Fibroblast of mammary gland (primary cell): ENCODE measurements at places on chromosomes 1 and 21.

DNA sequence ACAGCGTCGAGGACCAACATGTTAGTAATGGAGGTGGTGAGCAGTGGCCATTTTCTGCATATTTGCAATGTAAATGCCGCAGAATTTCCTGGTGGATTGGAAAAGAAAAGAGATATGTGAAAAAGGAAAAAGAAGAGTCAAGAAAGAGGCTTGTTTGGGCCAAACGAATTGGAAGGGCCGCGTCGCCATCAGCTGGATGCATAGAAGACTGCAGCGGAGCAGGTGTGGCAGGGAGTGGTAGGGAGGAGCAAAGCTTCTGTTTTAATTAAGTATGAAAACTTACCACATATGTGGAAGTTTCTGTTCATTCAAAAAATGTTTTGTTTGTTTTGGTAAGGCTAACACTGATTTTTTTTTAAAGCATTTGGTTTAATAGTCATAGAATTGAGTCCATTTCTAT is 690.7 kb downstream of the NCAM2 start:
- DNase-seq: peak; percentile 50

DNA sequence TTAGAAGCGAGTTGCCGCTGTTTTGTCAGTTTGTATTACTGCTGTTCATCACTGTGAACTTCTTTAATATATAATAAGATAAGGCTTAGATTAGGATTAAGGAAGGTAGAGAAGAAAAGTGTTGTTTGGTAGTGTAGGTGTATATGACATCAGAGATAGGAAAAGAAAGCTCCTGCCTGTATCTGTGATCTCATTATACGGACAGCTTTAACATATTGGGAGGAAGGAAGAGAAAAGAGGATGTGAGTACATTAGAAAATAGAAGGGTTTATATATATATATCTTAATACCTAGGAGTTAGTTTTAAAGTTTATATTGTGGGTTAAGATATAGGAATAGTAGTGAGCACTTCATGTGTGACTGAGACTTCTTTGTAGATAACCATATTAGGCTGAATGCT is 71.0 kb downstream of the RALGPS2 start:
- DNase-seq: no peak

DNA sequence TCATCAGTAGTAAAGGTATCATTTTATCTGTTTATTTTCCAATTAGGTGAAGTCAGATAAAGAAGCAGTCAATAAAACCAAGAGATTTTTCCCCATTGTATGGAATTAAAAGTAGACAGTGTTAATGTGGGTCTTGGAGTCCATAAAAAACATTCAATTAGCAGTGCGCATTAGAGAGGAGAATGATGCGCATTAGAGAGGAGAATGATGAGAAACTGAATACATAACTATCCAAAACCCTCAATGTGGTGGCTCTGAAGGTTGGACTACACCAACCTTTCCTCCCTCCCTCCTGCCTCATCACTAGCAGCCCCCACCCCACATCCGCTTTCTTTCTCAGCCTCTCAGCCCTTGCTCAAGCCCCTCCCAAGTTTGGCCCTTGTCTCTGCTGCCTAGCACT is 99.5 kb downstream of the DAB1 start:
- DNase-seq: no peak

- DNase-seq: no peak
Measured at GRCh38 chr1:84861516-84861915, 31.5 kb downstream of the LPAR3 start.

GRCh38 chr1:47183308-47184089 is 6.3 kb downstream of the PDZK1IP1 start:
- no peak for DNase-seq

DNA sequence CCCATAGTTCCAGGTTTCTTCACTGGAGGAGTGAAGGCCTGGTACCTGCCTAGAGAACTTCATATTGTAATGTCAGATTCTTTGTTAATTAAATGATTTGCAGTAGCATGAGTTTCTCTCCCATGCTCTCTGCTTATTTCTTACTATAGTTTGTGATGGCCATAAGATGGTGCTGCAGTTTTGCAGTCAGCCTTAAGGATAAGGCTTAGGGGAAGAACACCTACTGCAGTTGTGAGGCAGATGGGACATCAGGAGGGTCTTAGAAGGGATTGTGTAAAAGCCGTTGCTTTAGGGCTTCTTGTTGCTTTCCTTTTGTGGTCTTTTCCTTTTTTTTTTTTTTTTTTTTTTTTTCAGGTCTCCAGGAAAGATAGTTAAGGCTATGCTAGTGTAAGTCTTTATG is 61.8 kb downstream of the MACF1 start:
- peak; percentile 30 for DNase-seq

- DNase-seq: no peak
Measured at GRCh38 chr1:200869753-200870391, 2.9 kb upstream of the GPR25 start.

DNA sequence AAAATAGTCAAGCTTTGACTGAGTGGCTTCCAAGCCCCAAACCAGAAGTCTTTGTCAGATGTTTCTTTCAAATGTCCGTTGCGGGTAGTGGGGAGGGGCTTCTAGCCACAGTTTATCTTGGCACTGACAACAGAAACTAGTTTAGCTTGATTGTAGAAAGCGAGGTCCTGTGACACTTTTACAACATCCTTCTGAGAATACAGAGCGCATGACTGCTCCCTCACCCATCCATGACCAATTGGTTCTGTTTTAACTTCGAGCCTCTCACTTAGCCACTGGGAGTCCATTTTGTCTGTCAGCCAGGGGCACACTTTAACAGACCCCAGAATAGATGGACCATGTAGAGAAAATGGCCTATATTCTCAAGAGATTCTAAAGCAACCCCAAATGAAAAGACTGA is 199.2 kb upstream of the ST6GALNAC5 start:
- DNase-seq: no peak

- DNase-seq: peak; percentile 42
Measured at GRCh38 chr1:214801191-214801590, 198.2 kb downstream of the CENPF start.

DNA sequence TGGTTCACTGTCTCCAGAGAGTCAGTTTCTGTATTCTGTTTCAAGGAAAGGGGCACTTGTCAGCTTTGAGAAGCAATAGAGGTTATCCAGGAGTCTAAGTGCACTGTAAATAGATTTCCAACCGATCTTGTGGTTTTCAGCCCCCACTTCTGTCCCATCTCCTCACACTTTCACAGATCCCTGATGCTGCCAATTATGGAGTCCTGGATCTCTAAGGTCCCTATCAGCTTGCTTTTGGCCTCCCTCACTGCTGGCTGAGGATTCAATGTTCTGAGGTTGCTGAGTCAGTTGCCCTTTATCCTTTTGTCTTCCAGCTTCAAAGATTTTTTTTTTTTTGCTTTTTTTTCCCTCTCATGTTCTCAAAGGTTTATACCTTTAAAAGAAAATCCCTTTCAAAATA is 98.4 kb downstream of the DIRAS3 start:
- DNase-seq: peak; percentile 91

- DNase-seq: no peak
Measured at GRCh38 chr1:109047339-109047738, 5.4 kb upstream of the WDR47 start.

DNA sequence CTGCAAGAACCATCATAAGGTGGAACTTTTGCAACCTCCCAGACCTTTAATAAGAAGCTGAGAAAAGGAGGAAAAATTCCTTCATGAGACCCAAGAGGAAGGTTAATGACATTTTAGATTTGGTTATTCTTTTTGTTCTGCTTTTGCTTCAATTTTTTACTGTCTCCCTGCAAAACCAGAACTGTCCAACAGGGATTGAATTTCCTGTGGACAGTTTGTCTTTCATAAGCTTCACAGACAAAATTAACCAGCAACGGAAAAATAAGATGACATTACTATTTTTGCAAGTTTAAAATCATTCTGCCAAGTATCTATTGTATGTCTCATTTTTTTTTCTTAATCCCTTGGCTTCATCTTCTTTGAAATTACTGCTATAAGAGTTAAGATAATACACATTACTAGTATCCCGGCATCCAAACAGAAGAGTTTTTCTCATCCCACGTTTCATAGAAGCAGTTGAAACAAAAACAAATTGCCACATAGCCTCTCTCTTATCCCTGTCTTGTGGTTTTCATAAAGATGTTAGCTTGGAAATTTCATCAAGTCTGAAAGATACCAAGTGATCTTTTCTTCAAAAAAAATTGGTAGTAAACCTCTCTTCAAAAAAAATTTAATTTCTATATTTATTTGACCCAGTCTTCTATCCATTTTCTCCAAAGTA is 465.3 kb upstream of the PTBP2 start:
- peak; percentile 34 for DNase-seq

DNA sequence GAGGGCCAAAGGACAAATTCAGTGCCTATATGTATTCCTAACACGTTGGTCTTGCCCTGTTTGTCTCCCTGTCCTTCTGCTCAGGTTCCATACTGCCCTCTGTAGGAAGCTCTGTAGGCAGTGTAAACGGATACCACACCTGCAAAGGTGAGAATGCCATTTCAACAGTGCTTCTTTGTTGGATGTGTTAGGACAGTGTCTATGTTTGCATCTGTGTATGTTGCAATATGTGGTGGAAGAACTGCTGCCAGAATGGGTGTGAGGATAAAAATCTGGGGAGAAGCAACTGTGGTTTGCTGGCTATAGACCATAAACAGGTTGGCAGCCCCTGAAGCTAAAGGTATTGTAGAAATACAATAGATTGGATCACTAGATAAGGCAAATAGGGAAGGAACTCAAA is 113.1 kb upstream of the BMP8A start:
- no peak for DNase-seq

DNA sequence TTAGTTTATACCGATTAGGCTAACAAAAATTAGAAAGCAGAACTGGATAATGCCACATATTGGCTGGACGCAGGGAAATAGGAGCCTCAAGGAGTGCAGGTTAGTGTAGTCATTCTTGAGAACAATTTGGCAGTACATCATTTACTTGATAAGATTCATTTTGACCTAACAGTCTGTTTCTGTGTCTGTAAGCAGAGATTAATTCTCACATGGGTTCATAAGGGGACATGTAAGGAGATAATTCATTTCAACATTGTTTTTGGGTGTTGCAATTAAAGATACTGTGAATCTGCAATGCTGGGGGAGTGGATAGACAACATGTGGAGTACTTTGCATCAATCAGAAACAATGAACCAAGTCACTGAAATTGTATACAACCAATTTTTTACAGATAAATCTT is 32.0 kb downstream of the AGO3 start:
- DNase-seq: no peak

DNA sequence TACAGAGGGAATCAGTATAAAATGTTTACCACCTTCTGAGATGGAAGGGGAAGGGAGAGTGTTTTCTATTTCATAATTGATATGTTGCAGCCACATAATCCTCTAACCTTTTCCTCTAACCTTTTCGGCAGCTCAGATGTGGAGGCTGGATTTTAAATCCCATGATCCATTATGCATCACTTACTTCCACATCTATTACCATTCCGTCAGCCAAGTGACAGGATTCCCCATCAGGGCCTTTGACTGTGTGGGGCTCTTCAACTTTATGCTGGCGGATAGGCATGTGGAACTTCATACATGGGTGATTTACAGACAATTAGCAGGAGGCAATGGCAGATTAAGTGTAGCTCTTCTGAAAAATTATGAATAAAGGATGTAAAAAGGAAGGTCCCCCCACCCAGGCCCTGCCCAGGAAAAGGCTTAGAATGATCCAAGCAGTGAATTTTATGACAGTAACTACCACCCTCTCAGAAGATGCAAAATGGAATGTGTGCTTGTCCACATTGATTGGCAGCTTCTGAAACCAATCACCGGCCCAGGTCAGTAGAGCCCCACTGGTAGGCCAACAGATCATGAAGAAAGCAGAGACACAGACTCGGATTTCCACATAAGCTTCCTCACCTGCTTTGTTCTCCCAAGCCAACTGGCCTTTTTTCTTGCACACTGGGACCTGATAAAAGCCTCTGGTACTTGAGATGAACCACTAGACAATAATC is 147.0 kb downstream of the ST6GALNAC5 start:
- peak; percentile 24 for DNase-seq

DNA sequence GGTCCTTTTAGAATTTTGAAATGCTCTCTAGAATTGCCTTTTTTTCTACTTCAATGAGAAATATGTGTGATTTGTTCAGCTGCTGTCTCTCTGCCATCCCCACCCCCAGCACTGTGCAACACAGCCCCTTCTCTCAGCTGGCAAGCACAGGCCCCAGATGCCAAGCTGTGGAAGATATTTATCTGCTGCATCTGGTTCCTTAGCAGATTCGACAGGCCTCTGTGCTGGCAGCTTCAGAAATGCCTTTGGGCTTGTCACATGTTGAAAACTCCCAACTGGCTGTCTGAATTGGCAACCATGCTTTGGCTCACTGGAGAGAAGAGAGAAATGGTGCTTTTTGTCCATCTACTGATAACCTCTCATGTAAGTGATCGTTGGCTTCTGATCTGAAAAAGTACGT is 206.7 kb upstream of the C1orf87 start:
- DNase-seq: no peak

DNA sequence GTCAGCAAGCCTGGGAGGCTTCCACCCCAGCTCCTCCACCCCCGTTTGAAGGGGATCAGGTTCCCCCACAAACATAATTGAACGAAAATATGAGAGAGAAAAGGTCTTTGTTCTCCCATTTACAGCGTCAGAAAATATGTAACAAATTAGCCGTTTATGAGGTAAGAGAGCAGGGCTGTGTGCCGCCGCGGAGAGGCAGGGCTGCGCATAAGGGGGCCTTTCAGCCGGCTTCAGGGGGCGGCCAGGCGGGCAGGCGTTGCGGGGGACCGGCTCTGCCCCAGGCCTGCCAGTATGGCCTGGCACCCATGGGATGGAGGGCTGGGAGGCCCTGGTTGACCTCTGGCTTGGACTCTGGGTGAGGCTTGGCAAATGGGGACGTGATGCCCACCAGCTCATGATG is 179.3 kb downstream of the TRABD2B start:
- no peak for DNase-seq

DNA sequence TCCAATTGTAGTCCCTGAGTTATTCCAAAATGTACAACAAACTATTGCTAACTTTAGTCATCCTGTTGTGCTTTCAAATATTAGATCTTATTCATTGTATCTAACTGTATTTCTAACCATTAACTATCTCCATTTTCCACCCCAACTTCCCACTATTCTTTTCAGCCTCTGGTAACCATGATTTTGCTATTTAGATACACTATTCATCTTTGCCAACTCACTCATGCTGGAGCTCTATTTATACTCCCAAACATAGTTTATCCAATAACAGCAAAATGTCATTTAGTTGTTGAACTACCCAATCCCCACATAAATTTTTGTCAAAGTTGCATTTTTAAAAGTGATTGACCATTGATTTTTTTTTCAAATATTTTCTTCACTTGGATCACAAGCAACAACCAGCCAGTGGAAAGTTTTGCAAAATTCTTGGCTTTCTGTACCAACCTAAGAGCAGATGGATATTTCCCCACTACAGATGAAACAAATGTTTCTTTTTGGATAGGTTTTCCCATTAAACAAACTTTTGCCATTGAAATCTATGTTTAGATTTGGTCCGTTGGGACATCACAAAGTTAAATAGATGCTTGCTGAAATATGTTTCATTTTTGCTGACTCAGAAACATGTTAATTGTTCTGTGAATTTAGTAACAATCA is 866.0 kb downstream of the LTN1 start:
- DNase-seq: no peak

DNA sequence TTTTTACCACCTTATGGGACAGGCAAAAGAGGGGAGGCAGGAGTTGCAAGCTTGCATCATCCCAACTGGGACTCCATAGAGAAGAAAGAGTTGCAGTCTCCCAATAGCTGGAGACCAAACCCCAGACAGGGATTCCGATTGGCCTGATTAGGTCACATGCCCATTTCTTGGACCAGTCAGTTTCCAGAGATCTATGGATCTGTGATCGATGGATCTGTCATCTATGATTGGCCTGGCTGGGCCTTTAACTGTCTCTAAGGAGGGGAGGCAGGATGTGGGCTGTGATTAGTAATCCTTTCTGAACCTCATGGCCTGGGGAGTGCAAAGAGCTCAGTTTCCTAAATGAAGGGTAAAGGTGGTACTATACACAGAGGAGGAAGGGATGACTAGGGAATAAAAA is 252.1 kb downstream of the MATN1 start:
- no peak for DNase-seq
